ENCODE measurements at places on chromosomes 4 and X.

- no peak for DNase-seq
These were observed 35.6 kb downstream of the ACOX3 start for GRCh38 chr4:8404791-8405515.

DNA sequence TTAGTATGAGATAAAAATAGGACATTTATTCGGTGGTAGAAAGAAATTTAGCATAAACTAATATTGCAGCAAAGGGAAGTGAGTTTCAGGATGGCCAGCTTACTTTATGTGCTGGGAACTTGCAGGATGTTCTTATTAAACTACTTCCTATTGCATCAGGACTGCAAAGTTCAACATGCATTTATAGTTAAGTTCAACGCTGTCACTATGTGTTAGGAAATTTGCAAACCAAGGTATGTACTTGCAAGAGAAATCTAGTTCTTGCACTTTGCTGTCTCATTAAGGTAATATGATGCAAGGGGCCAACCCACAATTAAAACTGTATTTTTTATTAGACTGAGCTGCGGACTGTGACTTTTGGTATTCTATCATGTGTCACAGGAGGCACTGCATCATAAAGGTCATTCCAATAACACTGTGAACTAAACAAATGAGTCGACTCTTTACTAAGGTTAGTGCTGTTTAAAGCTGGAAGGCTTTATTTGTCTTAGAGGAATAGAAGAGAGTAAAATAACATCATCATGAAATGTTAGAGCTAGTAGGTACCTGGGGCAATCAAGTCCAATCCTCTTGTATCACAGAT is 1525.7 kb upstream of the TENM3 start:
- DNase-seq, result no peak

- no peak for DNase-seq
These were observed 13.1 kb downstream of the CTPS2 start for GRCh38 chrX:16699389-16699788.

- DNase-seq, result no peak
These were observed 3.4 kb downstream of the NDP start for GRCh38 chrX:43969504-43970501.

- DNase-seq, result no peak
These were observed 91.1 kb upstream of the SLC4A4 start for GRCh38 chr4:71247706-71248105.

DNA sequence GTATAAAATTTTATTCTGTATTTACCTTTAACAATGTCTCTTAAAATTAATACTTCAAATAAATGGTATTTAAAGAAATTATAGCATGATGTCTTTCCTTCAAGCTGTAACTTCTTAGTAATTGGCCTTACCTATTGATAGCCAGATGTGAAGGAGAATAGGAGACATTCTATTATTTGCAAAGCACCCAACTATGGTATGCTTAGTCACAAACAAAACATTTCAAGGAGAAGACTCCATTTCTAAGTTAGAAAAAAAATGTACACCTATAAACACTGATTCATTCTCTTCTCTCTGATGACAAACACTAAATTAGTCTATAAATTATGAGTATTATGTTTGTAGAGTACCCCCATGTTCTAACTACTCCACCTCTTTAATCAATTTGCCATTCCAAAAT is 66.4 kb downstream of the NKX6-1 start:
- no peak for DNase-seq

GRCh38 chrX:124346877-124347241 is 496 bp downstream of the SH2D1A start:
- DNase-seq, result no peak

GRCh38 chr4:14165222-14165920 is 537.8 kb upstream of the BOD1L1 start:
- no peak for DNase-seq

GRCh38 chrX:38816155-38816554 is 14.9 kb downstream of the MID1IP1 start:
- no peak for DNase-seq

GRCh38 chrX:134864431-134864830 is 126.4 kb upstream of the SMIM10 start:
- DNase-seq, result no peak

DNA sequence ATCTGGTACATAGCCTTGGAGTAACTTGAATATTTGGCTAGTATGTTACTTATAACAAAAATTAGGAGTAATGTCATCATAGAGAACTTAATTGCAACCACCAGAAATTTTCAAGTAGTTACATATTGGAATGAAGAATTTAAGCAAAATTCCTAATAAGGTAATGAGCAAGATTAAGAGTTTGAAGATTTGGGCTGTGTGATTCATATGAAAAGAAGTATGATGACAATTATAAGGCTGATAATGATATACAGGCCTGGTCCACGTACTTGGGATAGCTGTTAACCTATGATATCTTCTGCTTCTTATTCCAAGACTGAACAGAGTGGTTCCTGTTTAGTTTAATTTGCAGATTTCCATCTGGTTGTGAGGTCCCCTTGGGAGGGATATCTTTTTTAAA is 463.9 kb downstream of the RAPGEF2 start:
- no peak for DNase-seq

DNA sequence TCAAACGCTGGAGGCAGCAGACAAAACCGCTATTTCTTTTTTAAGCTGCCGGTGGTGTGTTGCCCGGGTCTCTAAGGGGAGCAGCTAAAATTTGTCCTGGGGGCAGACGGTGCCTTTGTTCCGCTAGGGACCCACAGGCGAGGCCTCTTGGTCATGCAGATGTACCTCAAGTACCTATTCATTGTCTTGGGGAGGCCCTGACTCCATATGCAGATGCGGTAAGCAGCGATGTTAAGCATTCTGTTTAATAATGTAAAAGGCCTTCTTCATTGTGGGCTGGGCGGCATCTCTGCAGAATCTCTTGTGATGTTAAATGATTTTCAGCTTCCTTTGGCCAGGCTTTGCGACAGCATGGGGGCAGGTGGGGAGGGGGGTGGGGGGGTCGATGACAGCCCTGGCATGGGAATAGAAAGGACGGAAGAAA is 98.9 kb upstream of the PJA1 start:
- DNase-seq, result no peak

GRCh38 chr4:51866835-51867234 is 23.9 kb downstream of the DCUN1D4 start:
- DNase-seq, result no peak

- no peak for DNase-seq
These were observed 23.8 kb downstream of the PPP1R2C start for GRCh38 chrX:42754115-42754514.

DNA sequence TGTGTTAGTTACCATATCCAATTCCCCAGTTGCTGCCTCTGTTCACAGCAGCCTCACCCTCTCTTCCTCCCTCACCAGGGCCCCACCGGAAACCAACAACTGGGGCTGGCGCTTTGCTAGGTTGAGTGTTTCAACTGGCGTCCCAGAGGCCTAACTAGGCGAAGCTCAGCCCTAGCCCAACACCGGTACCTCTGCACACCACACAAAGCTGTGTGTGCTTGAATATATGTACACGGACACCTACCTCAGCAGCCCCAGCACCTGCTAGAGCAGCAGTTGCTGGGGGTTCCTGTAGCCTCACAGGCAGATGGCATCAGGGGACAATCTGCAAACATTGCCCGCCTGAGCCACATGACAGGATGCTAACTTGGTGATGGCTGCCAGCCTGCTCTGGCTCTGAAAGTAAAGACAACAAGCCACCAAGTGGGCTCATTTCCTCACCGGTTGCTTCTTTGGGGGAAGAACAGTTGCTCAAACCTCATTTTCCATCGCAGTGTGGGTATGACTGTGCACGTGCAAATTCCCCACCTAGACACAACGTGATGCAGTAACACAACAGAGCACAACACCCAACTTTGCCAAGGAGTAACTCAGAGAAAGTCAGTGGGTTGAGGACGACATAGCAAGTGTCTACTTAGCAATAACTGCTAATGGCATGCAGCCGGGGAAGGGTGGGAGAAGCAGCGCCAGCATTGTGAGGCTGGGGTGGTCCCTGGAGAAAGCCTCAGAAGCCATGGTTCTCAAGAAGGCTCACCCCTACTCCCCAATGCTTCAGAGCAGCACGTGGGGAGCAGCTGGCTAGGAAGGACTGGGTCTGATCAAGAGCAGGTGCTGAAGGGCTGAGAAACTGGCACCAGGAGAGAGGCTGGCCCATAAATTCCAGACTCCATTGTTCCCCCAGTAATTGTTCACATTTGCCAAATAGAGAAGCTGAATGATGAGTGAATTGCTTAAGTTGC is 139.5 kb downstream of the SH3KBP1 start:
- peak; percentile 39 for DNase-seq

DNA sequence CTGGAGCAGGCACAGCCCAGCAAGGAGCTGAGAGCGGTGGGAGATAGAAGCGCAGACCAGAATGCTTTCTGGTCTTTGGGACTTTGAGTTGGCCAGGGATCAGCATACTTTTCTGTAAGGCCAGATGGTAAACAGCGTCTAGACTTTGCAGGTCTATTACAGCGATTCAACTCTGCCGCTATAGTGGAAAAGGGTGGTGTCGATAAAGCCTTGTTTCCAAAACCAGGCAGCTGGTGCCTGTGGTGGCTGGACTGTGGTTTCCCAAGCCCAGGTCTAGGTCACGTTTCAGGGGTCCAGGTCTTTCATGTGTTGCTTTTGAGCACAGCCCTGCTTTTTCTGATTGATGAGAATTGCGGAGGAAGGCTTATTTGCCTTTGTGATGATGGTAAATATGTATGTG is 40.1 kb downstream of the HTT-AS start:
- no peak for DNase-seq

DNA sequence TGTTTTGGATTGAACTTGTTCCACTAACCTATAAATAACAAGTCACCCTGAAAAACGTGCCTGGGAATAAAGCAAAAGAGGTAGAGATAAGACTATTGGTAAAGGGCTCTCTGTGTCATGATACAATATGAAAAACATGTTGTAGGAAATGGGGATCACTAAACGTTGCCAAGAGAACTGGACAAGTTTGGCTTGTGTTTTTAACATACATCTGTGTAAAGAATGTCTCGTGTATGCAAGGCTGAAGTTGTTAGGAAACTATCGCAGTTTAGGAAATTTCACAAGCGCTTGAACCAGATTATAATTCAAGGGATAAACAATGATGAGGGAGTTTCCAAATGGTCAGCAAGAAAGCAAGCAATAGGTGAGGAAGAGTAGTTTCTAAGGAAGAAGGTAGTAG is 655.8 kb downstream of the PCDH7 start:
- no peak for DNase-seq

DNA sequence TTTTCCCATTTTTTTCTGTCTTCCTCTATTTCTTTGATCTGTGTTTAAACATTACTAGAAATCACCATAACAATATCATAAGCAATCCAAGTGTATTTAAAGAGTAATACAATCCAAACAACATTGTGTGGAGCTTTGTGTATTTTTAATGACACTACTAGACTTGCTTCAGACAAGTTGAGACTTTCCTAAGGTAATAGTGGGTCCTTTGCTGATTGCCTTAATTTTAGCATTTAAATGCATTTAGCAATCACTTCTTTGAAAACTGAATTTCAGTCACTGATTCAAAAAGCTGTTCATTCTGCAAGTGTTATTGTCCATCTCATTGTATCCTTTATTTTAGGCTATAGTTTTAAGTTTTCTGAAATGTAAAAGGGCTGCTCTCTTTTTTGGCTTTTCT is 804.8 kb downstream of the ADGRL3 start:
- no peak for DNase-seq

DNA sequence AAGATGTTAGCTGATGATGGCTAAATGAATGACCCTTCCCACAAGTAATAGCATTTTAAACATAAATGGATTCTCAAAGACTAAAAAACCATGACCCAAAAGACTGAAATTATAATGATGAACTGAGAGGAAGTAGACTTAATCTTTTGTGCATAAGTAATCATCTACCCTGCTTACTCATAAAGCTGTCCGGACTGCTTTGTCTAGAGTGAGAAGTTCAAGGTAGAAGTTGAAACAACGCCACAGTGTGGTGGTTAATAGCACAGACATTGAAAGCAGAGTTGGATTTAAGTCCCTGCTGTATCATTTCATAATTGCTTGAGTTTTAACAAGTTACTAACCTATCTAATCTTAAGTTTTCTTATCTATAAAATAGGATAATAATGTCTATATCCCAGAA is 346.6 kb downstream of the CENPC start:
- no peak for DNase-seq

- DNase-seq, result no peak
These were observed 173.8 kb upstream of the SCML1 start for GRCh38 chrX:17563515-17563914.

GRCh38 chrX:68536429-68536828 is 37.6 kb downstream of the YIPF6 start:
- DNase-seq, result no peak

DNA sequence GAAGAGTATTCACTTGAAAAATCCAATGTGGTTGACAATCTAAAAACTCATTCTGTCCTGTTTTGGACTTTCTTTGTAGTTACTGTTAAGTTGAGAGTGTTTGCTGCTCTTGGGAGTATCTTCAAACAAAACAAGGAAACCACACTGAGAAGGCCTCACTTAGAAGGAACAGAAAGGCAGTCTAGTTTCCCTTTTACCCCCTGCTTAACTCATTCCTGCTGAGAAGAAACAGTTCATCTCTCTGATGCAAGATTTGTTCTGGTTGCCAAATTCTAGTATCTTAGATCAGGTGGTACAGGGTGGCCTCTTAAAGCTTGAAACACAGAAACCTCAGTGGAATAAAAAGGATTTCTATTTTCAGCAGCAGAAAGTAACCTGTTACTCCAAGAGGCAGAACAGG is 41.4 kb downstream of the GUCY2F start:
- no peak for DNase-seq

DNA sequence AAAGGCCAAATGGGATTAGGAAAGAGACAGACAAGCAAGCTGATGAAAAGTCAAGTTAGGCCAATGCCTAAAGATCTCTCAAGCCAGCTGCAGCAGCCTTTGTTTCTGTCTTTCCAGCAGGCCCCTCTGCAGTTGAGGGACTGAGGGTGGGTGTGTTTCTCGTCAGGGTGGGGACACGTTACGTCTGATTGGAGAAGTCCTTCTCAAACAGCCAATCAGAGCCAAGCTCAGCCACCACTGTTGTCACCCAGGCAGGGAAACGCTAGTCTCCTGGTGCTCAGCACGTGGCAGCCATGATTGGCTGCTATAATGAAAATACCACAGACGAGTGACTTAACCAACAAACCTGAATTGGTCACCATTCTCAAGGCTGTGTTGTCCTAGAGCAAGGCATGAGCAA is 177.1 kb upstream of the LCORL start:
- no peak for DNase-seq

DNA sequence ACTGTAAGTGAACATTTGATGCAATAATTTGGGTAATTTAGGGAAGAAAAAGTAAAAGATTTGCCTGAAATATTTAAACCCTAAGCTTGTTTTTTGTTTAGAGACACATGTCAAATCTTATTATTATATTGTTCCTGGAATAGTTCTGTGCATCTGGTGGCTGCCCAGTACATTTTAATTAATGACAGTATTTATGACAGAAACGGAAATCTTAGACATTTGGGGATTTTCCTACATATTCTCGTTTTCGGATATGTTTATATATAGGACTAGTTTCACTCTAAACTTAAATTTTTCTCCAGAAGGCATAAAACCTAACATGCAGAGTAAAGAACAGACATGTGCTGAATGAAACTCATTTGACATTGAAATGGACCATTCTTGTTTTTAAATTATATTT is 125.6 kb upstream of the PAQR3 start:
- DNase-seq, result no peak

Data from lower lobe of right lung (tissue), 2 donors.